ENCODE measurements at places on chromosomes 5 and 9.

DNA sequence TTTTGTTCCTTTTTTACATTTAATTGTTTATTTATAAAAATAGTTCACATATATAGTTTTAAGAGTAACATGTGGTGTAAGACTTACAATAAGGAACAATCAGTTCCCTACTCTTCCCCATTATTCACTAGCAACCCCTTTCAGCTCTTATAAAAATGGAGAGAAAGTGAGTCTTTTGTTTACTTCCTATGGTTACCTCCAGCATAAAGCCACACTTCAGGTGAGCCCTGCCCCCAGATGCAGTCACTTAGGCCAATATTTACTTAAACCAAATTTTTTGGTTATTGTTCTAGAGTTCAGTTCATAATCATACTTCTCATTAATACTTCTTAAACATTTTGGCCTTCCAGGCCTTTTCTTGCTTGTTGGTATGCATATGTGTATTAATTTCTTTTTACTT is 33.7 kb downstream of the UBE2R2 start:
- DNase-seq, result no peak

- no peak for DNase-seq
Observed at GRCh38 chr5:156423597-156423996, 96.6 kb downstream of the SGCD start.

- no peak for DNase-seq
Observed at GRCh38 chr5:104564530-104564929, 1001.9 kb upstream of the NUDT12 start.

DNA sequence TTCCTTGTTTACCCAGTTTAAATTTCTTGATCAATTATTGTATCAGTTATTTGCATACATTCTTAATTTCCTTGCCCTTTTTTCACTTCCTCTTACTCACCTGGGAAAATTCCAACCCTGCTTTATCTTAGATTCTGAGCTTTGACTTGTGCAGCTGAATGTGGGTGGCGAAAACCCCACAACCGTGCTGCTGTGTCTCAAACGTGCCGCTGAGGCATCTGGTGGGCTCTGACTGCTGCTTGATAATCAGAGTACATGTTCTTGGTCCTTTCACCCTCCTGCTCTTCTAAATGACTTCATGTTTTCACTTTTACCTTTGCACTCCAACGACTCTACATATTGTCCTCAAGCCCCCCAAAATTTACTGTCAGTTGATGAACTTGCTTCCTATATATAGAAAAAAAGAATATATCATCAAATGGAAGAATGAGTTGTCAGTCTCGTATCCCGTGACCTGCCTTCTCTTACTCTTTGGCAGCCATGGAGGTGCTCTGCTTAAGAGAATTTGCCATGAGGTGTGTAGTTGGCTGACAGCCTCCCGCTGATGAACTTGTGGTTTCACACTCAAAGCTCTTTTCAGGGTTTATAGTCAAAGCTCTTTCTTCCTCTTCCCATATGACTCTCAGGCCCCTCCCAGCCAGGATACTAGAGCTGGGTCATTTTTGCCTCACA is 14.0 kb upstream of the JAK2 start:
- DNase-seq, result no peak

- no peak for DNase-seq
Observed at GRCh38 chr5:113871972-113872371, 358.5 kb downstream of the YTHDC2 start.

DNA sequence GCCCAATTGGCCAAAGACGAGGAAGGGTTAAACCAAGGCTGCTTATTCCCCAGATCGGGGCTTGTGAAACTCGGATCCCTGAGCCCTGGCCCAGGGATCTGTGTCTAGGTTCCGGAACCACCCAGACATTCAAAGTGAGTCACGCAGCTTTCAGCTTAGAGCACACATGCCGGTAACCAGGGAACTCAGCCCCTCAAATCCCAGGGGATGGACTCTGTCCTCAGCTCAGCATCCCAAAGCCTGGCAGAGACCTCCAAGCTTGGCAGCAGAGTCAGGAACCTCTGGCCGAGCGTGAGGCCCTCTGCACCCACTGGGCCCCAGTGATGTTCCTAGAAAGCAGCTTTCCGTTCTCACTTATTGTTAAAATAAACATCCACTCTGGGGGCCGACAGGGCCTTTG is 5.1 kb downstream of the PNPLA7 start:
- DNase-seq, result no peak

DNA sequence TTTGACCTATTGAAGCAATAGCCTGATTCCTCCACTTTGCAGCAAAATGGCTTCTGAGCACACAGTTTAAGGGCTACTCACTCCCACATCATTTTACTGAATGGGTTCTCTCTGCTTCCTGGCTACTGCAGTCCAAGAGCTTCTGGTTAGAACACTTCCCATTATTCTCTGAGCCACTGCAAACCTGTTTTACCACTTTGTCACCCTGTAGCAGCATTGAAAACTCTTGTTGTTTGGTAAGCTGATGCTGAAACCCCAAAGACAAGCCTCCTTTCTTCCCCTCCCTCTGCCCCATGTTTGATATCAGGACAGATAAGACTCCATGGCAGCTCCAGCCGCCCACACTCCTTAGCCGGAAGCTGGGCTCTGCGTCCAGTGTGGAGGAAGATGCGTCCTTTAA is 84.4 kb upstream of the RARS1 start:
- DNase-seq, result no peak

- no peak for DNase-seq
Observed at GRCh38 chr5:109805883-109806282, 116.2 kb downstream of the MAN2A1 start.

GRCh38 chr9:128689293-128689774 is 312 bp downstream of the SET start:
- no peak for DNase-seq

GRCh38 chr5:170449232-170449631 is 54.6 kb upstream of the KCNIP1 start:
- DNase-seq, result no peak

Data from astrocyte of the cerebellum (primary cell).